ENCODE measurements at places on chromosomes 13 and 19.
A peak's percentile ranks its signal among the peaks of the same experiment; 100 is the strongest.

DNA sequence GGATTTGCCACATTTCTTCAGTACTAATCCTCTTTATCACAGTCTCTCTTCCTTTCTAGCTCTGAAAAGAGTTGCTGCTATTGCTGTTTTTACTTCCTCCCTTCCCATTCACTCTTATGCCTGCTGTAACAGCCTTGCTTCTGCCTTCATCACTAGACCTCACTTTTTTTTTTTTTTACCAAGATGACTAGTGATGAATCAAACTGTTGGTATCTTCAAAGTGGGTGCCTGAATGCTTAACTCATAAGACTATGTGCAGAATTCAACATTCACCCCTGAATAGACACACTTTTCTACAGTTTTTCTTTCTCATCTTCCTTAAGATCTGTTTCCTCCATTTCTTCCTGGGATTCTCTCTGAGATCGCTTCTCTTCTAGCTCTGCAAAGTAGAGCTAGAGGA is 217.2 kb upstream of the HTR2A start:
- DNase-seq, result no peak

GRCh38 chr13:66940113-66940512 is 290.0 kb downstream of the PCDH9 start:
- DNase-seq, result no peak

GRCh38 chr13:112252804-112253590 is 123.2 kb upstream of the SPACA7 start:
- DNase-seq, result no peak

GRCh38 chr13:42218576-42218975 is 53.4 kb upstream of the AKAP11 start:
- DNase-seq, result no peak

DNA sequence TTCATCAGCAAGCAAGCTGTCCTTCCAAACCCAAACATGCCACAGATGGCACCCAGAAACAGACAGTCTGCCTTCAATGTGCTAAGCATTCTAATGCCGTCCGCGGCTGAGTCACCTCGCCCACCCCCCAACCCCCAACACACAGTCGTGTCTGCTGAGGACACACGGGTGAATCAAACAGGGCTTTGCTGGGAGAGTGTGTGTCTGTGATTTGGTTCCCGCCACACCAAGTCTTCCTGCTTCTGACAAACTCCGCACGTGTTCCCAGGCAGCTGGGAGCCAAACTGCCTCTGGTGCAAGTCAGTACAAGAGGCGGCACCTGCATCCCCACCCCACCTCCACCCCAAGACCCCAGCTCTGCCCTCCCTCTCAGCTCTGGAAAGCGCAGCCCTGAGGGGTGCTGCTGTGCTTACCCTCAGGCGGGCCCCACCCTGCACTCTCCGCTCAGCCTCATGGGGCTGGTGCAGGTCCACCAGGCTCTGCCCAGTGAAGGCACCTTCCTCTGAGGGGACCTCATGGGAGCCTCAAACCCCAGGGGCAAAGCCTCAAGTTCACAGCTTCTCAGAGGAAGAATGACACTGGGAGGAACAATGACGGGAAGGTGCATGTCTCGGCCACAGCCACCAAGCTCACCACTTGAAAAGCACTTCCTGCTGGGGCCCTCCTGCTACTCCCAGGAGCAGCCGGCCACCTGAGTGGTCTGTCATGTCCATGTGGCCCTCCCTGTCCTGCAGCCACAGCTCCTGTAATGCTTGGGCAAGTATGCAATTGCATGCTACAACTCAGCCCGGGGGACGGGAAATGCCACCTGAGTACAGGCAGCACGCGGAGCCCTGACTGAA is 15.0 kb upstream of the SLC35E1 start:
- DNase-seq, result peak; percentile 42

- no peak for DNase-seq
These were observed 12.7 kb downstream of the KDM4B start for GRCh38 chr19:4981681-4981958.

DNA sequence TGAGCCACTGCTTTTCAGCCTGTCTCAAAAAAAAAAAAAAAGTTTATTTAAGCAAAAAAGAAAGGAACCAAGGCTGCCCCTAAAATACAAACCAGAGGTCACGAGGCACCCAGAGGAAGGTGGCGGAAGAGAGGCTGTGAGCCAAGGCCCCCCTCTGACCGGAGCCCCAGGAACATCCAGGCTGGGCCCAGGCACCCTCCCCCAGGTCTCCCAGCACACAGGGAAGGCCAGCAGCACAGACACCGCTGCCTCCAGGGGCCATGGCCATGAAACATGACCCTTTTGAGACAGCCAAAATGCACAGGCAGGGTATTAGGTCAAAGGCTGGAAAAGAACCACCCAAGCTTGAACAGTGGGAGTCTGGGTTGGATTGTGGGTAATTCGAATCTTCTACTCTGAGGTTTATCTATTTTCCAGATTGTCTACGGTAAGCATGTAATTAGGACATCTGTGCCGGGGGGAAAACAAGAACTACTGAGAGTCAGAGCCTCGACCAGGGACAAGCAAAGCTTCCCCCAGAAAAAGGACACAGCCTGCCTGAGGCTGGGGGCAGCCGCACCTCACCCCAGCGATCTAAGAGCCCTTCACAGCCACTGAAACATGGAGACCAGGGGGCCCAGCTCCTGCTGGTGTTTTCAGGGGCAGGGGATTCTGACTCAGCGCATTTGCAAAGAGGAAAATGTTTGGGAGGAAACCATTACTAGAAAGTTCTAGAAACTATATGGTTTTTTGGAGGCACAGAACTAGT is 8.4 kb downstream of the PEX11G start:
- DNase-seq, result no peak

Data from caudate nucleus (tissue), 63 donors.